ENCODE measurements at places on chromosomes 2 and 18.

- no peak for DNase-seq
Measured at GRCh38 chr2:27932396-27932795, 41.9 kb downstream of the BABAM2 start.

DNA sequence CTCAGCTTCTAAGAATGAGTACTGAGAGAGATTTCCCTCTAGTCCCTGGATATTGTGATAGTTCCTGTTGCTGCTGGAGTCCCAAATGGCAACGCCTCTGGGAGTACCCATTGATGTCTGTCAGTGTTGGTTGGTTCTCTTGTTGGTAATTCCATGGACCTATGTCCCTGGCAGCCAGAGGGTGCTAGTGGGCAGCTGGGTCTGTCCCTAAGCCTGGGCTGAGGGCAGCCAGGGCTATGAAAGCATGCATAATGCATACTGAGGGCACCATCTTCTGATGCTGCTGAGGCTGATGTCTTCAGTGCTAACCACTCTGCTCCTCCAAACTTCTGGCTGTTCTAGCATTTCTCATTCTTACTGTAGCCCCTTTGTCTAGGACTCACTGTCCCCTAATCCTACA lies 35.9 kb downstream of the NABP1 start:
- no peak for DNase-seq

DNA sequence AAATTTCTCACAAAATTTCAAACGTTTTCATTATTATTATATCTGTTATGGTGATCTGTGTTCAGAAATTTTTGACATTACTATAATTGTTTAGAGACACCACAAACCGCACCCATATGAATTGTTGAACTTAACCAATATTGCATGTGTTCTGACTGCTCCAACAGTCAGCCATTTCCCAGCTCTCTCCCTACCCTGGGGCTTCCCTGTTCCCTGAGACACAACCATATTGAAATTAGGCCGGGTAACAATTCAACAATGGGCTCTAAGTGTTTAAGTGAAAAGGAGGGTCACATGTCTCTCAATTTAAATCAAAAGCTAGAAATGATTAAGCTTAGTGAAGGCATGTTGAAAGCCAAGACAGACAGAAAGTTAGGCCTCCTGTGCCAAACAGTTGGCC lies 424.0 kb downstream of the DSC3 start:
- DNase-seq: no peak

- no peak for DNase-seq
Measured at GRCh38 chr2:222281506-222281905, 17.3 kb downstream of the PAX3 start.

DNA sequence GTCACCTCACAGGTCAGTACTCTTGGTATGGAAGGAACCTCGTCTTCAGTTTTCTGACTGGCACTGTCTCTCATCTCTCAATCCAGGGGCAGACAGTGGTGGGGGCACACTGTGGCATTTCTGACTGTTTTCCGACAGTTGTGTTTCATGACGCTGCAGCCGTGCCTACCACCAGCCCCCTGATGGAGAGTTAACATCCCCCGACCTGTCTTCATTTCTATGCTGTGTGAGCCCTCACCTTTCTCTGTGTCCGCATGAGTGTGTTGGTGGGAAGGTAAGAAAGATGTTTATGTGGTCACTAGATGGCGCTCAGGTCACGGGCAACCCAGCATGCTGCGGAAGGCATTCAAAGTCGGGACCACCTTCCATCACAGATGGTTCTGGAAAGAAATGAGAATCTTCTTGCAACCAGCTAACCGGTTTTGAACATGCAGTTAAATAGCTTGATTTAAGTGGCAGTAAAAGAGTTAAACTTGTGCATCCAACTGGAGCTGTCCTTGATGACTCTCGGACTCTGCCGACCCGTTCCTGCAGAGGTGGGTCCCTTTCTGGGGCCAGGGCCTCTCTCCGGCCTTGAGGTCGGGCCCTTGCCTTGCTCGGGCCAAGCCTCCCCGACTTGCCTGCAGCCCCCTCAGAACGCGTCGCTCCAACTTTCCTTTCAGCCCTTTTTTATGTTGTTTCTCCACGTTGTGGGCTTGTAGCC lies 92.4 kb downstream of the DYSF start:
- no peak for DNase-seq

GRCh38 chr2:234623521-234623991 lies 126.7 kb upstream of the ARL4C start:
- DNase-seq: no peak

DNA sequence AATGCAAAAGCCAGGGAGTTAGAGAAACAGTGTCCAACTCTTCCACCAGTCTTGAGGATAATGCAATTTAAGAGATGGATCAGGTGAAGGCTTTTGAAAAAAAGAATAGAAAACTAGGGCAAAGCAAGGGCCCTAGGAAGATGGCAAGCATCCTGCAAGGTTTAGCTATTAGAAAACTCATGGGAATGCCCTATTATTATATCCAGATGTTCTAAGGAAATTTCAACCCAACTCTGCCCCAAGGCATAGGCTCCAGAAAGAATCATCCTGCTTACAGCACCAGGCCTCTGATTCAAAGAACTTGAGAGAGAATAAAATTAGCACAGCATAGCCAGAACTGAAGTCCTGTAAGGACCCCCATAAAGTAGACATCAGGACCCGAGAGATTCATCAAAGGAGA lies 68.1 kb downstream of the EN1 start:
- no peak for DNase-seq

DNA sequence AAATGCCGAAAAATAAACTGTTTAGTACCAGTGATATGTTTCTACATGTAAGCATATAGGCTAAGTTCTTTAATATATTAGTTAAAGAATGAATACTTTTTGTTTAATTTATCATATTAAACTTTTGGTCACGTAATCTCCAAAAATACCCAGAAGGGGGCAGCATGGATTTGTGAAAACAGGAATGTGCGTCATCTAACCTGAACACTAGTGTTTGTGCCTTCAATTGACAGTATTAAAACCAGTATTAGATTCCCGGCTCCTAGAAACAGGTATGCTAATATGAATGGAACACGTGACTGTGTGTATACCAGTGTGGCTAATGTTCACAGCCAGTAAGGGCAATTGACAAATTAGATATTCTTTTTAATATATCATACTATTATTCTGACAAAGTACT lies 51.8 kb downstream of the WDR7 start:
- peak; percentile 10 for DNase-seq

- no peak for DNase-seq
Measured at GRCh38 chr2:162113776-162114168, 38.3 kb downstream of the GCG start.

DNA sequence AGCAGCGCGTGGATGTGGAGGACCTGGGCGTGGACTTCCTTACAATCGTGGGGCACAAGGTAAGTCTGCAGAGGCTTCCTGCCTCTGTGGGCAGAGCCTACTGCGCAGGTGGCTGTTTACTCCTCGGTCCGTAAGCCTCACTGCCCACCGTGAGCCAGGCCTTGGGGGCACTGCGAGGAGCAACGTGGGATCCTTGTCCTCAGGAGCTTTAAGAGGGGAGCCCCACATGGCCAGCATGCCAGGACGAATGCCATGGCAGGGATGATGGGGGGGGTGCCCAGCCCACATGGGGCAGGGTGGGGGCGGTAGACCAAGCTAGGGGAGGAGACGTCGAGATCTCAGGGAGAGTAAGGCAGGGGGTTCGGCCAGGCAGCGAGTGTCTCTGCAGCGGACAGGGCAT lies 18.0 kb upstream of the ESPNL start:
- DNase-seq: no peak

GRCh38 chr2:59932341-59932740 lies 621.1 kb downstream of the BCL11A start:
- DNase-seq: no peak

DNA sequence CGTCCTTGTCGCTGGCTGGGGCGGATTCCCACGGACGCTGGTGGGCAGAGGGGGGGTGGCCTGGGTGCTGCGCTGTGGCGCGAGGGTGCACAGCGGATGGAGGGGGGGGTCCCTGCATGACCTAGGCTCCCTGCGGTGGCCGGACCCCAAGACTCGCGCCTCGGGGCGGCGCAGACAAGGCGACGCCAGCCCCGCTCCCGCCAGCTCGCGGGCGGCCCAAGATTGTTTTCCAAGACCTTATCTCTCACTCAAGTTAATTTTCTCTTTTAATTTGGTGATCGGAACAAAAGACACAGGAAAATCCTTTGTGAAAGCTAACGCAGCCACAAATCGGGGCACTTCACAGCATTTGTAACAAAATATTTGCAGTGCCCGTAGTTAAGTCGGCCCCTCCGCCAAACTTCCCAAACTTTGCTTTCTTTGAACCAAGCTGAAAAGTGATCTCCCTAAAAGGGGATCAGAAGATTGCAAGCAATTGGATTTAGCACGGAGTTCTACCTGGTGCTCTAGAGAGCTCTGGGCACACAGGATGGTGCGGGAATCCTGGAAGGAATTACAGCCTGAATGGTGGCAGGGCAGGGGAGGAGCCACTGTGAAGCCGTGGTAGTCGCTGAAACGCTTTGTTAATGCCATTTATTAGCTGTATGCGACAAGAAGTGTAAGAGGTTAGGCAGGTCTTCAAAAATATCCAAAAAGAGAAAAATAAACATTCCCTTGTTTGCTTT lies 4.8 kb upstream of the ID2 start:
- no peak for DNase-seq

- DNase-seq: no peak
Measured at GRCh38 chr2:155842103-155842502, 490.4 kb downstream of the NR4A2 start.

- DNase-seq: no peak
Measured at GRCh38 chr2:206064077-206064476, 21.9 kb downstream of the INO80D start.

DNA sequence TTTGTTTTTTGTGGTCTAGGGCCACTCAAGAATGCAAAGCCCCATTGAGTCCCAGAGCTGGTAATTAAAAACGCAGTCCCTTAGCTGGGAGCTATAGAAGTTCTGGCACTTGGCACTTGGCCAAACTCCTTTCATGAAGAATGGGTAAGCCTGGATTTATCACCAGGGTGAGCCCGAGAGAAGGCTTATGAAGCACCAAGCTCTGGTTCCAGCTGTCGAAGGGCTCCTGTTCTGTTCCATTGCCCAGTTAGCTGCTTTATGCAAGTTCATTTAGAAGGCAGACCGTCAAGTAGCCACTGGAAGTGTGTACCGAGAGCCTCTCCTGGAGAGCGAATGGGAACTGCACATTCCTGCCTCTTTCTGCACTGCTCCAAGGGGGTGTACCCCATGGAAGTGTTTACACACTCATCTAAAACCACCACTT lies 14.2 kb downstream of the ECEL1 start:
- no peak for DNase-seq

GRCh38 chr2:176907341-176907740 lies 305.3 kb upstream of the HNRNPA3 start:
- no peak for DNase-seq

DNA sequence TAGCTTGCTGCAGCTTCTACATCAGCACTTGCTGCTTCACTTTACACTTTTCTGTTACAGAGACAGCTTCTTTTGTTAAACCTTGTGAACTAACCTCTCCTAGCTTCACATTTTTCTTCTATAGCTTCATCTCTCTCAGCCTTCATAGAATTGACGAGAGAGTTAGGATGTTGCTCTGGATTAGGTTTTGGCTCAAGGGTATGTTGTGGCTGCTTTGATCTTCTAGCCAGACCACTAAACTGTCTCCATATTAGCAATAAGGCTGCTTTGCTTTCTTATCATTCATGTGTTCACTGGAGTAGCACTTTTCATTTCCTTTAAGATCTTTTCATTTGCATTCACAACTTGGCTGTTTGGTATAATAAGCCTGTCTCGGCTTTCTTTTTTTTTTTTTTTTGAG lies 46.3 kb upstream of the GRB14 start:
- no peak for DNase-seq

- no peak for DNase-seq
Measured at GRCh38 chr2:30336978-30337841, 105.9 kb downstream of the LBH start.

- no peak for DNase-seq
Measured at GRCh38 chr2:129345540-129345939, 633.9 kb upstream of the RAB6C start.

- DNase-seq: no peak
Measured at GRCh38 chr2:71576541-71576940, 123.2 kb downstream of the DYSF start.

DNA sequence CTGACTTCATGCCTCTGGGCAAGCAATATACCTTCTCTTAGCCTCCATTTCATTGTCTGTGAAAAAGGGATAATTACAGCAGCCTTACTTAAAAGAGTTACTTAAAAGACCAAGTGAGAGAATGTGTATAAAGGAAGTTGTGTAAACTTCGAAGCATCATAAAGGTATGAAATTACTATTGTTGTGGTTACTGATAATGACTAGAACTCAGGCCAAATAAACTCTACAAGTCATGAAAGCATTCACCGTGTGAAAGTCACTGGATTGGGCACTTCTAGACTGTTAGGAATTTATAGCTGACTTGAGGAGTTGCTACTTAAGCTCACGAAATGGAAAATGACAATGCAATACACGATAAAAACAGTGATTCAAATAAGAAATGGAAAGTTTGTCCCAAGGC lies 67.4 kb upstream of the HAAO start:
- no peak for DNase-seq

- no peak for DNase-seq
Measured at GRCh38 chr18:76972846-76973519, 150.6 kb downstream of the ZNF236 start.

GRCh38 chr2:215401896-215402379 lies 33.9 kb downstream of the FN1 start:
- no peak for DNase-seq

GRCh38 chr2:31237348-31238017 lies 3.5 kb downstream of the EHD3 start:
- DNase-seq: no peak

- no peak for DNase-seq
Measured at GRCh38 chr2:10161206-10161931, 38.8 kb downstream of the RRM2 start.

DNA sequence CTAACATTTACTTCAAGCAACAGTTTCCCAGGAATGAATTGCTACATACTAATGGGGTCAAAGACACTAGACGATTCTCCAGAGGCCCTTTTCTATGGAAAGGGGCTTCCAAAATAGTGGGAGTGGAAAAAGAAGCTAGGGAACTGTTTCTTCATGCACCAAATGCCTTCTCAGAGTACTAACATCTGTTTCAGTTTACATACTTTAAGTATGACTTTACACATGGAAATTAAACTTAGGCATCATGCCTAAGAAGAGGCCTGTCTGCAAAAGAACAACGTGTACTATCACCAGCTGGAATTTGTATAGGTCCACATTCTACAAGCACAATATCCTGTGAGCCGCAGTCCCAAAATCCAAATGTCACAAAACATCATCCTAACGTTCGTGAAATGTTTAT lies 29.4 kb upstream of the WDR75 start:
- DNase-seq: no peak

- DNase-seq: no peak
Measured at GRCh38 chr18:25685088-25685487, 333.1 kb upstream of the ZNF521 start.

GRCh38 chr2:231810905-231811304 lies 24.7 kb downstream of the COPS7B start:
- no peak for DNase-seq

All from bone marrow (tissue), 2 donors.